HCT116 (cell line): ENCODE measurements at places on chromosomes 1 and 21. TPM values are rescaled to one million over a fixed set of nuclear protein-coding genes. Genes with fewer than 3 reads are reported as not detected.

The ZFP69B gene
- total RNA-seq: 0.27 TPM

The GPR25 gene
- not detected for total RNA-seq

GRCh38 chr1:9271283-9271682 is 21.4 kb upstream of the SPSB1 start:
- H3K36me3 ChIP-seq: no peaks in the 10 kb centered on the region
- H3K27ac ChIP-seq: no peak overlapping the region
- no peak overlapping the region for H3K4me3 ChIP-seq
- no peak for DNase-seq
- H3K4me1 ChIP-seq: peaks cover 27% of the 10 kb centered on the region

DNA sequence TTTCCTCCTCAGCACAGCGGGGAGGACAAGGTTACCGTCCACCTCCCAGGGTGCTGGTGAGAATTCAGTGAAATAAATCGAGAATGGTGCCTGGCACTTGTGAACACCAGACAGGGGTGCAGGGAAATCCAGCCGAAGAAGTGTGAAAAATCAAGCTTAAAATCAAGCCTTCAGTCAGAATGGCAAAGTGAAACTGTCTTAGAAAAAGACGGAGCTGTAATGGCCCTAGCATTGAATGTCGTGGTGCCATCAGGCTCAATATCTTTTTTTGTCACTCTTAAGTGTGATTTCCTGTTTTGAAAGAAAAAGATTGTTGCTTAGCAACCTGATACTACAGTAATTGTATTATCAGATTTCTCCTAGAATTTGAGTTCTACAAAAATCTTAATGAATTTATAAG is 22.1 kb downstream of the EDARADD start:
- no peak overlapping the region for H3K4me3 ChIP-seq
- no peak overlapping the region for H3K27ac ChIP-seq
- DNase-seq: no peak

- no peak overlapping the region for H3K4me3 ChIP-seq
- DNase-seq: no peak
- no peaks in the 10 kb centered on the region for H3K27me3 ChIP-seq
- H3K4me1 ChIP-seq: no peaks in the 10 kb centered on the region
Observed at GRCh38 chr1:8367571-8368194, 49.8 kb downstream of the SLC45A1 start.
